ENCODE measurements at places on chromosomes 11 and 22.

DNA sequence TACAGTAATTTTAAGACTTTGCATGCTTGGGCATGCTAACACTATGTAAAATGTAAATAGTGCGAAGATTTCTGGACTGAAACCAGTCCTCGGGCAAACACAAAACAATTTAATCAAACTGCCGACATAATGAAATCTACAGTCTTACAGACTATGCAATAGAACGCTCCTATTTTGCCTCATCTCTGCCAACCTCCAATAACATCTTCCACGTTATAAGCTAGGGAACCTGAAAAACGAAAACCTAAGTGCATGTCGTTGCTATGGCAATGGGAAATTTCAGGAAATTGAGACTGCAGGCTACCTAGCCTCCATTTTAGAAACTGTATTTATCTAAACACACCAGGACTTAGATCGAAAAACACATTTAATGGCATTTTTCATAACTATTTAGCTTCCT is 1.1 kb downstream of the CSTF3 start:
- no peak for DNase-seq

GRCh38 chr11:129451524-129451923 is 75.9 kb downstream of the BARX2 start:
- DNase-seq: no peak

- peak; percentile 9 for DNase-seq
Observed at GRCh38 chr22:49372530-49373288, 455.0 kb downstream of the BRD1 start.

- DNase-seq: no peak
Observed at GRCh38 chr11:120942701-120943100, 81.2 kb upstream of the TBCEL start.

DNA sequence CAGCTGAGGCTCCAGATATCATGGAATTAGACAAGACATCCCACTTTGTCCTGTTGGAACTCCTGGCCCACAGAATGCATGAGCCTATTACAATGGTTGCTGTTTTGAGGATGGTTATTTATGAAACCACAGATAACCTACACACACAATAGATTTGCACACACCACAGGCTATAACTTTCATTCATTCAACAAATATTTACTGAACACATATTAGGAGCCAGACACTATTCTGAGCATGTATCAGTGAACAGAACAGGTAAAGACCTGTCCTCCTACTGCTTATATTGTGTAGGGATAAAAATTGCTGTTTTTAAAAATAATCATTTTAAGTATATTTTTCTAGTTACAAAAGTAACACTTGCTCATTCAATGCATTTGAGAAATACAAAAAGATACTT is 13.4 kb upstream of the LDLRAD3 start:
- DNase-seq: no peak

DNA sequence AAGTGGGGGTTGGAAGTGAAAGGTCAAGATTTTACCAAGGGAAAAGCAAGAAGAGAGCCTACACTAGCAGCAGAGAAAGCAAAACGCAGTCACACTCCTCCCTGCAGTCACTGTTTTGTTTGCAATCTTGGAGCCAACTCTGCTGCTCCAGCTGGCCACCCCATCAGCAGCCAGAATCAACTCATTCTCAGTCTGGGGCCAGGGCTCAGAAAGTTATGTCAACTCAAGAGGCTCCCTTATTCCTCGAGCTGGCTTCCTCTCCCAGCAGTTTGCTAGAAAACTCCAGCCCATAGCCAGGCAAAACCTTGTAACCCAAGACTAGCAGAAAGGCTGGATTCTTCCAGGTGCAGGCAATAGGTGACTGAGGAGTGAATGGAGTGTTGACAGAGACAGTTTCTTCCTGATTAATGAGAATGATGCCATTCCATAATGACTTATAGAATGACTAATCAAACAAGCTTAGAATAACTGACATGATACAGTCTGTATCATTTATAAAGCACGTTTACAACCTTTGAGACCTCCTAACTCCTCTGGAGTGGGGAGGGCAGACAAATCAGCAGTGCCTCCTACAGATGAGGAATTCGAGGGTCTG is 53.4 kb downstream of the P4HA3 start:
- no peak for DNase-seq

- DNase-seq: no peak
Observed at GRCh38 chr11:121029153-121029552, 5.3 kb downstream of the TBCEL start.

DNA sequence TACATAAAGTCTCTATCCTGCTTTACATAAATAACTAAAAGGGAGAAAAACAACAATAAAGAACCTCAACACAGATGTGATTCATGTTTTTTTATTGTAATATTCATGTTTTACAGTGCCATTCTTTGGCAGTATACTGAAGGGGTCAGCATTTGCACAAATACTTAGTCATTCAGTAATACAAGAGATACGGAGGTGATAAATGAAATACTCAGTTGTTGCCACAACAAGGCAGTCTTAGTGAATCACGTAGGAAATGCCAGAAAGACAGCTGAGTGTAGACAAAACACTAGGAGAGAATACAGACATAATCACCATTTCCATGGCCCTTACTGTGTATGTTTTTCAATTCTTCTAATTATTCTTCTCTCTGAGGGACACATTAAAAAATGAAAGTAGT is 910.4 kb downstream of the METTL15 start:
- DNase-seq: no peak

DNA sequence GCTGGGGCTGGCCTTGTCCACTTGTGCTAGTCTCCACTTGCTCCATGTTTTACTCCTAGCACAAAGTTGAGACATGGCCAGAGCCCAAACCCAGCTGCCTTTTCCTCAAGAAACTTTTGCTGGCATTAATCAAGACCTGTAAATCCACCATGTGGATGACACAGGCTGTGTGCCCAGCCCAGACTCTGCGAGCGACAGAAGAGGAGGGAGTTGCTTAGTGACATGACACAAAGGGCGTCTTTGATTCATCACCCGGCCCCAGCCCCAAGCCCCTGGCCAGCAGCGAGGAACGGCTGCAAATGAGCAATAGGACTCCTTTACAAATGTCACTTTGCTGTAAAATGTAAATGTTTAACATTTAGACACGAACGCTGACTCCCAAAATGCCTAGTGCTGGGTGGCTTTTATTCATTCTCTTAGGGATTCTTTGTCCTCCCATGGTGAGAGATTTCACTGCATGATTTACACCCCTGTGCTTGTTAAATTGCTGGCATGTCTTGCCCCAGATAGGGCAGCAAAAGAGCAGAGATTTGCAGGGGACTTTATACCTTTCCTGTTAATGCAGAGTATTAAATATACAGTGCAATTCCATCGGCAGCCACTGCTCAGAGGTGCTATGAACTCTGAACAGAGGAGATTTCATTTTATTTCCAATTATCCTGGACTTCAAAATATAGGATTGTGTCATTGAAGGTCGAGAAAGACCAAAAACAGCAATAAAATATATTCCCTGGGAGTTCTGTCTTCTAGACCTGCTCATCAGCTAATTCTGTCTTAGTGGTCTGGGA is 263.6 kb upstream of the NCAM1 start:
- no peak for DNase-seq

DNA sequence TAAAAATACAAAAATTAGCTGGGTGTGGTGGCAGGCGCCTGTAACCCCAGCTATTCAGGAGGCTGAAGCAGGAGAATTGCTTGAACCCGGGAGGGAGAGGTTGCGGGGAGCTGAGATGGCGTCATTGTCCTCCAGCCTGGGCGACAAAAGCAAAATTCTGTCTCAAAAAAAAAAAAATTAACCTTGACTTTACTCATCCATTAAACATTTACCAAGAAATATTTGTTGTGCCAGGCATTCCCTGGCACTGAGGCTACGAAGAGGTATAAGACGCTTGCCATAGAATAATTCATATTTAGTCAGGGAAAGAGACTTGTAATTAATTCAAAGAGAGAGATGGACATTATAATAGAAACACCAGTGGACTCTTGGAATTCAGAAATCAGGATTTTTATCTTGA is 13.2 kb upstream of the PAFAH1B2 start:
- no peak for DNase-seq

DNA sequence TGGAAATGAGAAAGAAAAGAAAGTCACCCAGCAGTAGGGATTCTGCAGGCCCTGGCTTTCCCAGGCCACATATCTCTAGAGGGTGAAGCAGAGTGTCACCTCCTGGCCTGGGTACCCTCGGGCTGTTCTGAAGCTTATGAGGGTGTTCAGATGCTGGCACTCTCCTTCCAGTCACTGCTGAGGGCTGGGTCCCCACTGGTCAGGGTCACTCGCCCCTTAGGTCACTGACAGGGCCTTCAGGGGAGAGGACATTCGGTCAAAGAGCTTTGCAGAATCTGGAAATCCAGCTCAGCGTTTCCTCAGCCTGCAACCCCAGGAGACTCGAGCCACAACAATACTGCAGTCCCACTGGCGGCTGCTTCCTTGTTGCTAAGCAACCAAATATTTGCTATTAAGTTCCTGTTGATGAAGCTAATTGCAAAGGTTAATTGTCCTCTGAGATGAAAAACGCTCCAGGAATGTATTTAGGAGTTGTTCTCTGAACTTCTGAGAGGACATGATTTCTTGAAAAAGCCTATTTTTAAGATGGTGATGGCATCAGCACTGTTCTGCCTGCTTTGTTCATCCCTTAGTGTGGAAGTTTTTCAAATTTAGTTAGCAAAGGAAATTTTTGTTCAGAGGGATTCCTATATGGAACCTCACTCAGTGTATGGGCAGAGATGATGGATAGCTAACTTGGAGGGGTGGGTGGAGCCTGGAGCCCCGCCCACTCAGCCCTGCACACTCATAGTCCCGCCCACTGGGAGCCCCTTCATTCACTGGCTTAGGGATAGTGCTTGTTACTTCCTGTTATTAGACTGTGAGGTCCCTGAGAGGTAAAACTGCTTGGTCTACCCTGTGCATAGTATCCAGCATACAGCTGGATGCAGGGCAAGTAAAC is 109.2 kb downstream of the CSNK2A3 start:
- DNase-seq: peak; percentile 67

GRCh38 chr11:134224710-134225664 is 516 bp downstream of the VPS26B start:
- DNase-seq: peak; percentile 50

- DNase-seq: no peak
Observed at GRCh38 chr11:27028561-27028965, 12.1 kb upstream of the BBOX1 start.

GRCh38 chr11:64538501-64538951 is 52.5 kb upstream of the SLC22A12 start:
- no peak for DNase-seq

DNA sequence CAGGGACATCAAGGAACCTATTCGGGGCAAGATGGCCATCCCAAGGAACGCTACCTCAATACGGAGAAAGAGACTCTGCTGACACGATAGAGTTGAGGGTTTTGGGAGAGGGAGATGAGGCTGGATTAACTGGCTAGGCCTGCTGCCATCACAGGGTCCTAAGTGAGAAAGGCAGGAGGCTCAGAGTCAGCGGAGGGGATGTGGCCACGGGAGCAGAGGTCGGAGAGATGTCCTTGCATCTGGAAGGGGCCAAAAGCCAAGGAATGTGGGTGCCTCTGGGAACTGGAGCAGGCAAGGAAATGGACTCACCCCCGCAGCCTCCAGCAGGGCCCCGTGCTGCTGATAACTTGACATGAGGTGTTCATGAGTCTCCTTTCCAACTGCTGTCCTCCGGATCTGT is 31.0 kb upstream of the RFPL3 start:
- DNase-seq: no peak

GRCh38 chr11:121887976-121888557 is 227.9 kb downstream of the BLID start:
- DNase-seq: no peak

DNA sequence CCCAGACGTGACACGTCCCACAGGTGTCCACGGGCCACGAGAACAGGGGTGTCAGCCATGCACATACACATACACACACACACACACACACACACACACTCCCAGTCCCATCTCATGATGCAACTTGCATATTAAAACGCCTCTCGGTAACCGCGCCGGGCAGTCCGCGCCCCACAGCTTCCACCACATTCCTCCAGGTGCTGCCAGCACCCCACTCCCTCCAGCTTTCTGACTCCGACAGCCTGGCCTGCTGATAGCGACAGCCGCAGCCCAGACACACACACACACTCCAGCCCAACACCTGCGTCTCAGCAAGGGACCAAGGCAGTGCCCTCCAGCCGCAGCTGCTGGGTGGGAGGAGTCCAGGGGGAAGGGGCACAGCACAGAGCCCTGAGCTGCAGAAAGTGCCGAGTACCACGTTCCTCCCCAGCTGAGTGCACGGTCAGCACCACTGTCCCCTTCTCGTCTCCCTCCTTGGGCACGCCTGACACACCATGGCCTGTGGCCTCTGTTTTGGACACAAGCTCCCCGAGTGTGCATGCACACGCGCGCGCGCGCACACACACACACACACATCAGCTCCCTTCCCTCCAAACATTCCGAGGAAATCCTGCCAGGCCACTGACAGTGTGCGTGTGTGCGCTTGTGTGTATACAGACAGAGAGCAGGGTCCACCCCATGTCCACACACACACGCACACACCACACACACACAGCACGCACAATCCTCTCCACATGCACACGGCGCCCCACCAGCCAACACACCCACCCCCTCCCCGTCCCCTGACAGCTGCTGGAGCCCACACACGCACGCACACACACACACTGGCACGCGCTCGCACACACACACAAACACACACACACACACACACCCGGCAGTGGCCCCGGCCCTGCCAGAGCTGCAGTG is 1.2 kb downstream of the ELFN2 start:
- DNase-seq: no peak

DNA sequence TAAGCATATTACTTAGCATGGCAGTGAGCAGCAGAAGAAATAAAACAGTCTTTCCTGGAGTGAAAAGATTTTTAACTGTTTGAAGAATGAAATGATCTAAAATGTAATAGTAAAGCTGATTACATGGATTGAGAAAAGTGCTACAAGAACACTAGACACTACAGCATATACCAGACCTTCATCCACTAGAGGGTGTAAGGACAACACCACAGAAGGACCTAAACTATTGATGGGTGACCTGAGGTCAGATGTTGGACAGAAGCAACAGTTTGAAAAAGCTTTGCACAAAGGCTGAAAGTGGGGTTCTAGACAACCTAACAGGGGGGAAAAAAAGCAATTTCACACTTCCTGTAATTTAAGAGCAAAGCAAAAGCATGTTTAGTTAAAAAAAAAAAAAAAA is 97.7 kb downstream of the RBFOX2 start:
- DNase-seq: peak; percentile 15

DNA sequence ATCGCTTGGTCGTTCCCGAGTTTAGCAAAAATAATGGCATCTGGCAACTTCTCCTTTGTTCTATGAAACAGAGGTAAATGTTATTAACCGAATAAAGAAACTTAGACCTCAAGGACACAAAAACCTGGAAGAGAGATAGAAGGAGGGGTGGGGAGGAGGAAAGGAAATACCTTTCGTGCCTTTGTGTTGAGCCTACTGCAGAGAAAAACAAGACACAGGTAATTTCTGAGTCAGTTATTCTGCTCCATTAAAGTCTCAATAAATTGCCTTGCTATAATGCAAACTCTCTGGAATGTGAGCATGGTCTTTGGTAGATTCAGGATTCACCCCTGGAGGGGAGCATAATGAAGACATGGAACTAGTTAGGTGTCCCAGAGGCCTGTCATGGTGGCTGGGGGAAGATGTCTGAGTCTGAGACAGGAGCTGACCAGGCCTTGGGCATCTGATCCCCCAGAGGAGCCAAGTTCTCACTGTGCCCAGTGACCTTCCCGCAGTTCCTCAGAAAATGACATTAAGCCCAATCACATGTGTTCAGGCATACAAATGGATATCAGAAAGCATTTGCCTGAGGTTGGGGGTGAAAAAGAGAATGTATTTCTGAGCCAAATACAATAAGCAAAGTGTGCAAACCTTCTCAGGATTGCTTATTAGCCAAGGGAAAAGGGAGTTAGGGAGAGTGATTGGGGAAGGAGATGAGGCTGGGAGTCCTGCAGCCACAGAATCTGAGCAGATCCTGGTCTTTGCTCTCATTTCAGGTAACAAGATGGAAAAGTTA is 72.6 kb upstream of the CADM1 start:
- DNase-seq: no peak

- DNase-seq: no peak
Observed at GRCh38 chr11:530960-531831, 4.2 kb downstream of the HRAS start.

Measured in endothelial cell (in vitro differentiated cells).